A673 (cell line): ENCODE measurements at places on chromosomes 2 and 18. TPM values are rescaled to one million over a fixed set of nuclear protein-coding genes. Genes with fewer than 3 reads are reported as not detected.

GRCh38 chr2:32357318-32358110 lies 691 bp downstream of the BIRC6 start:
- no peak for DNase-seq

- peak; percentile 13 for DNase-seq
Measured at GRCh38 chr2:24253303-24253919, 78.6 kb downstream of the FAM228A start.

GRCh38 chr2:218312267-218312756 lies 20.0 kb upstream of the TMBIM1 start:
- no peak for DNase-seq

DNA sequence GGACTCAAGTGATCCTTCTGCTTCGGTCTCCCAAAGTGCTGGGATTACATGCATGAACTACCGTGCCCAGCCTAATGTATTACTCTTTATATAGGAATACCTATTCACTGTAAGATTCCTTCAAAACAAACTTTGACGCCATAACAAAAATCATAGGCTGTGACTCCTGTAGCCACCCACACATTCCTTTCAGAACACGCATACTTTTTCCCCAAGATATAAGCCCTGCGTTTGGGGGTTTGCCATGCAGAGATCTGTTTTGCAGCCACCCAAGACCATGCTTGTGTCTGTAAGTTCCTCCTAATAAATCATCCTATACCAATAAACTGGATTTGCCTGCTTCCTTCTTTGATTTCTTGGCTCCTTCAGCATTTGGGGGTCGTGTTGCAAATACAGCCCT lies 46.0 kb upstream of the STON1 start:
- DNase-seq, result peak; percentile 46

GRCh38 chr2:5377323-5377722 lies 314.9 kb upstream of the SOX11 start:
- DNase-seq, result no peak

DNA sequence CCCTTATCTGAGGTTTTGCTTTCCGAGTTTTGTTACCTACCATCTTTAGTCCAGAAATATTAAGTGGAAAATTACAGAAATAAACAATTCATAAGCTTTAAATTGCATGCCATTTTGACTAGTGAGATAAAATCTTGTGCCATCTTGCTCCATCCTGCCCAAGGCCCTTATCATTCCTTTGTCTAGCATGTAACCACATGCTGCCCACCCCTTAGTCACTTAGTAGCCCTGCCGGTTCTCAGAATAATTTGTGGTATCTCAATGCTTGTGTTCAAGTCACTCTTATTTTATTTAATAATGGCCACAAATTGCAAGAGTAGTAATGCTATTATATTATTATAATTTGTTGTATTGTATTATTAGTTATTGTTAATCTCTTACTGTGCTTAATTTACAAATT lies 36.8 kb upstream of the VPS54 start:
- DNase-seq, result no peak

GRCh38 chr18:59385191-59385590 lies 26.1 kb upstream of the LMAN1 start:
- DNase-seq, result no peak

DNA sequence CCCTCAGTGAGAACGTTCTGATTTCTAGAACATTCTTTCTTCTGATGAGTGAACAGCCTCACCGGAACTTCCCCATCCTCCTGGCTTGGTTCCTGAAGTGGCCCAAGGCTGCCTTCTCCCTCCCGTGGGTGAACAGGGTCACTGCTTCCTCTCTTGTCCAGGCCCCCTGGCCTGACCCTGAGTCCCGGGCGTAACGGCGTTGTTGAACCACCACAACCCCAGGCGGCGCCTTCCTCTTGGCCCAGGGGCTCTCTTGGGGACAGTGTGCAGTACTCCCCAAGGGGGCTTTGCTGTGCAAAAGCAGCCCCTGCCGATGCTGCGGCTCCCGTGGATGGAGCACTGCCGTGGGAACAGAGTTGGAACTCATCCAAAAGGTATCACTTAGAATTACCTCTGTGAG lies 147.2 kb downstream of the TSN start:
- no peak for DNase-seq

DNA sequence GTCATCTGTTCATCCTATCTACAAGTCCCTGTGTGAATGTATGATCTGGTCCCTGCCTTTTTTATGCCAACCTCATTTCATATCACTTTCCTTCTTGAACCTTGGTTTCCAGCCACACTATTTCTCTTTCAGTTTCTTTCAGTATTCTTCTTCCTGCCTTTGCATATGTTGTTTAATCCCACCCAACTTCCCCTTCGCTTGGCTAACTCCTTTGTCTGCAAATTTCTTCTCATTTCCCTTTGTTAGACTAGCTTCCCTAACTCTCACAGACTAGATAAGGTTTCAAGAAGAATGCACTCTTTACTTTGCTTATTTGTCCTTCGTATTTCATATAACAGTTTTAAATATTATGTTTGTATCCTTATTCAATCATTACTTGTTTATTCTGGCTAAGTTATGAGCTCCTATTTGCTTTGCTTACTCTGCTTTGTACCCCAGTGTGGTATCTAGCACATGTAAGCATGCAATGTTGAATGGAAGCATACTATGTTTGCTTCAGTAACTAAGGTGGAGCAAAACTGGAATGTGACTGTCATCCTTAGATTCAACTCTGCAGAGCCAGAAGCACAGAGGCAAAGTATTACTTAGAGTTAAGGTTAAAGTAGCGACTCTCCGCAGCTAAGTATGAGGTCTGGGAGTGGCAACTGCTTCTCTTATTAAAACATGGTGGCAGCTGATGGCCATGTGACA lies 681.3 kb downstream of the CPS1 start:
- no peak for DNase-seq

- no peak for DNase-seq
Measured at GRCh38 chr2:238573065-238573778, 146.5 kb downstream of the ASB1 start.

DNA sequence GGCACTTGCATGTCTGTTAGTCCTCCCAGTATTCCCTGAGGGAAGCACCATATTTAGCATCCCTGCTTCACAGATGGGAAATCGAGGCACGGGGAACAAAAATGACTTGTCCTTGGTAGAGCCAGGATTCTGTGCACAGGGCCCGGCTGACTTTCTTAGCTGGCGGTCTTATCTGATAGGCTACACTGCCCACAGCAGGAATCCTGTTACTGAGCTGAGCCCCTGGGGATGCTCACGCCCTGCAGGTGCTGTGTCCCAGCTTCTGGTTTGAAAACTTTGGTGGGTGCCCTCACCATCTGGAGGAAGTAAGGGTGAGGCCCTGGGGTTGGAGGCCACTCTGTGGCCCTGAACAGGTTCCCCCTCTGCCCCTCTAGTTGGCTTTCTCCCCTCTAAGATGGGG lies 68.4 kb upstream of the MCFD2 start:
- no peak for DNase-seq

DNA sequence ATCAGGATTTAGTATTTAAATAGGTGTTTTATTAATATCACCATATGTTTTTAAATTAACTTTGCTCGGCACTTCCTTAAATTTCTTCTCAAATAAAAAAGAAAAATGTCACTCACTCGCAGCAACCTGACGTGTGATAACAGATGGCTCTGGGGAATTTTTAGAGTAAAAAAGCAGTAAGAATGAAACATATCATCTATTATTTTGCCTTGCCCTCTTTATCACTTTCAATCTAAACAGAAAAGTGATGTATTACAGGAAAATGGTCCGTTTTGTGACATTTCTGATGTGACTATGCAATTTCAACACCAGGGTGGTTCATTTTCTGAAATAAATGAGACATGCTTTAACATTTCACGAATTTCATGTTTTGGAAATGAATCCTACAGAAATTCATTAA lies 1368.0 kb upstream of the LRRTM1 start:
- no peak for DNase-seq

- DNase-seq, result peak; percentile 69
Measured at GRCh38 chr2:8682719-8683667, 1.1 kb downstream of the ID2 start.

- peak; percentile 91 for DNase-seq
Measured at GRCh38 chr2:216535454-216535995, 36.9 kb downstream of the RPL37A start.

The SPC25 gene
- 56.3 and 64.3 TPM in 2 replicates for total RNA-seq

The SULT1C4 gene
- total RNA-seq, result not detected in 2 replicates

The CNPPD1 gene
- total RNA-seq, result 38.0 and 40.3 TPM in 2 replicates

The CPO gene
- not detected in 2 replicates for total RNA-seq

The PPP3R1 gene
- total RNA-seq, result 83.8 and 86.0 TPM in 2 replicates

The DSG4 gene
- total RNA-seq, result not detected in 2 replicates
